ENCODE measurements at places on chromosomes 3 and 15.

DNA sequence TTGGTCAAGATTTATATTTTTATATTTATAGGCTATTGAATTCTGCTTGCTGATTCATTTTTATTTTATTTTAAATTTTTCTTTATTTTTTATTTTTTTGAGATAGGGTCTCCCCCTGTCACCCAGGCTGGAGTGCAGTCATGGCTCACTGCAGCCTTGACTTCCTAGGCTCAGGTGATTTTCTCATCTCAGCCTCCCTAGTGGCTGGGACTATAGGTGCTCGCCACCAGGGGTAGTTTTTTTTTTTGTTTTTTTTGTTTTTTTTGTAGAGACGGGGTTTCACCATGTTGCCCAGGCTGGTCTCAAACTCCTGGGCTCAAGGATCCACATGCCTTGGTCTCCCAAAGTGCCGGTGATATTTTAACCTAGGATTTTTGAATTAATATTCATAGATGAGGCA, 31.2 kb downstream of the NR2E3 start:
- DNase-seq: no peak

GRCh38 chr3:27458929-27459328, 25.3 kb downstream of the SLC4A7 start:
- DNase-seq: no peak

DNA sequence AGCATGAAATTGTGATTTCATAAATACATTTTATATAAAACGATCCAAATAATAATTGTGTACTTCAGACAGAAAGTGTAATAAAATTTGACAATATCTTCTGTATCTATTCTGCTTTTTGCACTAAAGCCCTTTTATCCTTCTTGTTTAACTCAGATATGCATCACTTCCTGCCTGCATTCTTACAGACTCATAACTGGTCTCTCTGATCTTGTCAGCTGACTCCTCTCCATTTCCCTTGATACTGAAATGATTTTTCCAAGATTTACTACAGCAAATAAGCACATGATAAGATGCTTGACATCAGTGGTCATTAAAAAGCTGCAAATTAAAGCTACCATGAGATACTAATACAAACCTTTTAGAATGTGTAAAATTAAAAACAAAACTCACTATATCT, 25.3 kb upstream of the SI start:
- DNase-seq: no peak

DNA sequence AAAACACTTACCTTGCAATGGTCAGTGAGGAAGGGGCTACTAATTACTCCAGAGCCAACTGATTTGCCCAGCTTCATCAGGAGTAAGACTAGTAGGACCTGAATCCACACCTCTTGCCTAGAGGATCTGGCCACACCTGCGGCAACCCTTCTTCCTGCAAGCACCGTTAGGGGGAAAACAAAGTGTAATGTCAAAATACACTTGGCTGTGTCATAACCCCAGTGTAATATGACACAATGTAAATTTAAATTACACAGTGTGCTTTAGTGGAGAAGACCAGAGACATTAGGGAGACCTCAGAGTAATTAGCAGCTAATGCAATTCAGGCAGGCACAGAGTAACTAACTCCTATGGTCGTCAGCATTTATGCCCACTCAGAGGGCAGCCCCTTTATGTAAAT, 308.5 kb upstream of the ARRDC4 start:
- no peak for DNase-seq

- DNase-seq: peak; percentile 96
These were observed 4.2 kb upstream of the WNT5A start for GRCh38 chr3:55491296-55491816.

- no peak for DNase-seq
These were observed 18.6 kb downstream of the ARIH1 start for GRCh38 chr15:72492733-72493132.

- DNase-seq: no peak
These were observed 340.1 kb upstream of the MANF start for GRCh38 chr3:51044982-51045381.

DNA sequence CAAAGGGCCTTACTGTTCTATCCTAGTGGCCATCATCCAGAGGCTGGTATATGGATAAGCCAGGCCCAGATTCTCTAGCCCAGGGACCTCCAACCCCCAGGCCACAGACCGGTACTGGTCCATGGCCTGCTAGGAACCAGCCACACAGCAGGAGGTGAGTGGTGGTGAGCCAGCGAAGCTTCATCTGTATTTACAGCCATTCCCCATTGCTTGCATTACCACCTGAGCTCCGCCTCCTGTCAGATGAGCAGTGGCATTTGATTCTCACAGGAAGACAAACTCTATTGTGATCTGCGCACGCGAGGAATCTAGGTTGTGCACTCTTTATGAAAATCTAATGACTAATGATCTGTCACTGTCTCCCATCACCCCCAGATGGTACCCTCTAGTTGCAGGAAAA, 30.1 kb upstream of the TPM1 start:
- no peak for DNase-seq
